GM04504 (cell line): ENCODE measurements at places on chromosomes 6 and 20.
A peak's percentile ranks its signal among the peaks of the same experiment; 100 is the strongest.

DNA sequence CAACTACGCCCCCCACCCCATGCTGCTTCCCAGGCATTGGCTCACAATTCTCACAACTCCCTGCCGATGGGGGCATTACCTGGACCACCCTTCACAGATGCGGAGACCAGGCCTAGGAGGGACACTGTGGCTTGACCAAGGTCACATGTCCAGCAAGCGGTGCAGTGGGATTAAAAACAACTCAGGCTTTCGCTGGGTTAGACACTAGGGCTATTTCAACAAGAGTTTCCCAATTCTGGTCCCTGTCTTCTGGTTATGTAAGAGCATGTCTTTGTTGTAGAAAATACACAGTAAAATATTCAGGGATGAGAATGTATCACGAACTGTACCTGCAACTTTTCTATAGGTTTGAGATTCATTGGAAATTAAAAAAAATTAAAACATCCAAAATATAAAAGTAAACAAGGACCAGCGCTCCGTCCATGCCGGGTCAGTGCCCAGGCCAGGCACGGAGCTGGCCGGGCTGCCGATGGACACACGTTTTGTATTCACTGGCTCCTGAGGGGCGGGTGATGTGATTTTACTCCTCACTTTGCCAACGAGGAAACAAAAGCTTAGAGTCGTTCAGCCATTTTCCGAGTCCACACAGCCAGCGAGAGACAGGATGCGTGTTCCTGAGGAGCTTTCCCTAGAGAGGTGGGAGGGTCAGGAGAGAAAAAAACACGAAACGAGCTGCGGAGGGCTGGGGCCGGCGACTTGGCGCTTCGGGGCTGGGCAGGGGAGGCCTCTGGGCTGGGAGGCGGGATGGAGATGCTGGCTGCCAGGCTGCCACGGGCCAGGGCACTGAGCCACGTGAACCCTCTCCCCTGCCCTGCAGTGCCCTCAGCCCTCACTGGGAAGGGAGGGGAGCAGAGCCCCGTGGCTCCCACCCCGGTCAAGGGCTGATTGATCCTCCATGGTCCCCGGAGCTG lies 17.1 kb upstream of the VSTM2L start:
- no peak for DNase-seq

GRCh38 chr6:150599199-150600009 lies at the start of gene PLEKHG1:
TSS of gene PLEKHG1 (plus strand) at chr6:150599885. CDS start at chr6:150733682, 133,797 bp downstream.
- DNase-seq, result no peak

DNA sequence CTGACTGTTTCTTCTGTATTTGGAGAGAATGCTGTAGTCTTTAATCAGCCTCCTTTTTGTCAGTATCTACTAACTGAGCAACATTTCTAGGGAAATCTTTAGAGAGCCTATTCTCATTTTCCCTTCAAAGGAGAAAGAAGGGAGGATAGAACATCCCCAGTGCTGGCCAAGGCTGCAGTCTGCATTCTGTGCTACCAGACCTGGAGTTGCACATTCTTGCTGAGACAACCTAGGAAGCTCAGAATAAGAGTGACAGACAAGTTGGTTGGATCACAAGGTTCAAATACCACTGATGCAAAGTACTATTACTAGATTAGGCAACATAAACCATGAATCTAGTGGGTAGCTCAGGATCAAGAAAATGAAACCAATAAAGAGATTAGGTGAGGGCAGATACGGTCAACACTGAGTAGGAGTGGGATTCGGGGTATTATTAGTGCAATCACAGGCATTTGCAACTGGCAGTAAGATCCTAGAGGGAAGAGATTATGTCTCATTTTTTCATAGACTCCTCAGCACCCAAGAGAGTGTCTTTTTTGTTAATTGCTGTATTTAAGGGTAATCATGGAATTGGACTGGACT lies 213.5 kb upstream of the FAM83B start:
- DNase-seq, result no peak

- no peak for DNase-seq
Observed at GRCh38 chr20:16916165-16916564, 168.0 kb downstream of the OTOR start.

GRCh38 chr20:10676518-10676917 lies 2.7 kb upstream of the JAG1 start:
- DNase-seq, result no peak

GRCh38 chr20:22795871-22796270 lies 211.5 kb upstream of the FOXA2 start:
- peak; percentile 85 for DNase-seq
